Urinary bladder (tissue), 4 donors: ENCODE measurements at places on chromosomes 4 and X. TPM values are rescaled to one million over a fixed set of nuclear protein-coding genes. Genes with fewer than 3 reads are reported as not detected.

- no peak for DNase-seq
Measured at GRCh38 chrX:2697741-2698299, 6.7 kb downstream of the CD99 start.

OPHN1 gene
- 19.6 TPM for total RNA-seq

DNA sequence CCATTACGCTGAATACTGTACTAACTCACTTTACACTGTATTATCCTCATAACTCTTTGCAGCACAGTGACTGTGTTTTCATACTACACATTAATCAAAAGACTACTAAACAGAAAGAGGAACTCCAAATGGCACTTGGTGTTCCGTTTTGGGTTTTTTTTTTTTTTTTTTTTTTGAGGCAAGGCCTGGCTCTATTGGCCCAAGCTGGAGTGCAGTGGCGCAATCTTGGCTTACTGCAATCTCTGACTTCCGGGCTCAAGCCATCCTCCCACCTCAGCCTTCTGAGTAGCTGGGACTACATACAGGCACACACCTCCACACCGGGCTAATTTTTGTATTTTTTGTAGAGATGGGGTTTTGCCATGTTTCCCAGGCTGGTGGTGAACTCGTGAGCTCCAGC, 10.7 kb downstream of the KLHL8 start:
- DNase-seq, result no peak

ATOH1 gene
- total RNA-seq, result not detected

- DNase-seq, result peak; percentile 76
Measured at GRCh38 chr4:183986971-183987946, 82.2 kb downstream of the STOX2 start.
